ENCODE measurements at places on chromosomes 13 and 19. TPM values are rescaled to one million over a fixed set of nuclear protein-coding genes. Genes with fewer than 3 reads are reported as not detected.

KLF5 gene
- 1.7 TPM for total RNA-seq

SWSAP1 gene
- 0.25 TPM for total RNA-seq

CTU1 gene
- total RNA-seq = 2.7 TPM

F2RL3 gene
- not detected for total RNA-seq

CGB1 gene
- total RNA-seq = not detected
